Muscle of back (tissue), 13 donors: ENCODE measurements at places on chromosomes 11 and 22.

DNA sequence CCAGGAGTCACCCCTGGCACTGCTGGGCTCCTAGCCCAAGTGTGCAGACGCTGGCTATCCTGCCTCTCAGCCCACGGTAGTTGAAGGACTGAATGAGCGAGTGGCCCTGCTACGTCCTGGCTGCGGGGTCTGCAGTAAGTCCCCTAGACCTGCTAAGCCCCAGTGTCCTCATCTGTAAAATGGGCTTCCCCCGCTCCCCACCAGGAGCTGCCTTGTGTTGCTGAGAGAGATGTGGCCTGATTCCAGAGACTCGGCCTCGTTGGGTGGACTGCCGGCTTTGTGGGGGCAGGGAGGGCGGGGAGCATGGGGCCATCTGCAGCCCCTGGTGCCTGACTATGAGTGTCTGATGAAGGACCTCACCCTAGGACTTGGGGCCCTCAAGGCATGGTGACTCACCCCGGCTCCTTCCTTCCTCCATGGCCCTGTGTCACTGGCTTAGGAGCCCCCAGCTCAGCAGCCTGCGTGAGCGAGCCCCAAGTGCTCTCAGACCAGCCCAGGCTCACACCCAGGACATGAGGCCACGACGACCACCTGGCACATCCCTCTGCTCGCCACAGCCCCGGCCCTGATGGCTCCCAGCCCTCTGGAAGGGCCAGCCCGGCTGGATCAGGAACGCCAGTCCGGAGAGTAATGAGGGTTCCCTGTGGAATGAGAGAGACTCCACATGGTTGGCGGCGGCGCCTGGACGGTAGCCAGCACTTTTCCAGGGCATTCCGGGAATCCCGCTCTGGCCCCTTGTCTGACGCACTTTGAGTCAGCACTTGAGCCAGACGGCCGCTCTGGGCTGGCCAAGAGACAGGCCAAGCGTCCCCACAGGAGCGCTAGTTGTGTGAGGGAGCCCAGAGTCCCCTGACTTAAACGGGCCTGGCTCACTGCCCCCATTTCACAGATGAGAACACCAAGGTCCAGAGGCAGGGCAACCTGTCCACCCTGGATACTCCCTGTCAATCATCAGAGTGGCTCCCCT is 50.5 kb upstream of the SHISAL1 start:
- DNase-seq = peak; percentile 83

GRCh38 chr11:17256512-17256911 is 20.0 kb upstream of the NUCB2 start:
- no peak for DNase-seq

DNA sequence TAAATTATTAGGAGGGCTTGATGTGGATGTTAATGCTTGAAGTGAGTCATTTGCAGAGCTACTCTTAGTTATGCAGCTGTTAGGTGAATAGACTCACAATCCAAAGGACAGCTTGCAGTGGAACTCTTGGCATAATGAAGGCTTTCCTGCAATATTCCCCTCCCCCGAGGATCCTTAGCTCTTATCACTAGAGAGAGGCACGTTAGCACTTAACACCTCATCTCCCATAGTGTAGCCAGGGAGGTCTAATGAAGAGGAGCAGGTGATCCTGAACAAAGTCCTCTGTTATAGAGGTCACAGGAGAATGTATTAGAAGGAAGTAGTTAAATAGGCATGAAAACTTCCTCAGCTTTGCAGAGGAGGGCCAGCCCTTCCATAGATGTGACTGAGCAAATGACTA is 919.2 kb upstream of the FAT3 start:
- no peak for DNase-seq

DNA sequence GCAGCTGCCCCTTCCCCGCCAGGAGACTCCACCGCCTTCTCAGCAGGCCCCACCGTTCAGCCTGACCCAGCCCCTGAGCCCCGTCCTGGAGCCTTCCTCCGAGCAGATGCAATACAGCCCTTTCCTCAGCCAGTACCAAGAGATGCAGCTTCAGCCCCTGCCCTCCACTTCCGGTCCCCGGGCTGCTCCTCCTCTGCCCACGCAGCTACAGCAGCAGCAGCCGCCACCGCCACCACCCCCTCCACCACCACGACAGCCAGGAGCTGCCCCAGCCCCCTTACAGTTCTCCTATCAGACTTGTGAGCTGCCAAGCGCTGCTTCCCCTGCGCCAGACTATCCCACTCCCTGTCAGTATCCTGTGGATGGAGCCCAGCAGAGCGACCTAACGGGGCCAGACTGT is 42.6 kb downstream of the PPP2R1B start:
- DNase-seq = no peak

DNA sequence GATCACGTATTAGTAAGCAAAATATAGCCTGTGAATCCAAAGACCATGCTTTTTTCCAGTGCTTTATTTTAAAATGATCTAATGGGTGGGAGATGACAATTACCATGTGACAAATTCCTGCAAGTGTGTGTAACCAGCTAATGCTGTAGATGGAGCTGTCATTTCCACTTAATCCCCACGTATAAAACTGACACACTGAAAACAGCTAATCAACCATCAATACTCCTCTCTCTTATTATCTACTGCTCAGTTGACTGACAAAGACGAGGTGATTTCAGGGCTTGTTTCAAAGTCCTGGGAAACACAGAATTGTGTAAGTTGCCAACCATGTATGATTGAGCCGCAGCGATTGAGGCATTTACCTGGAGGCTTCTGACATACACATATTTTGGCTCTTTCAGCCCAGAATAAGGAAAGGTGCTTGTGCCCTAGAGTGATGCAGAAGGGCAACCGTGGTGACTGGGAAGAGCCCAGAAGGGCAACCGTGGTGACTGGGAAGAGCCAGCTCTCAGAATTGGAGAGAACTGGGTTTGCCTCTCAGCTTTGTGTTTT is 9.7 kb downstream of the SLN start:
- no peak for DNase-seq

DNA sequence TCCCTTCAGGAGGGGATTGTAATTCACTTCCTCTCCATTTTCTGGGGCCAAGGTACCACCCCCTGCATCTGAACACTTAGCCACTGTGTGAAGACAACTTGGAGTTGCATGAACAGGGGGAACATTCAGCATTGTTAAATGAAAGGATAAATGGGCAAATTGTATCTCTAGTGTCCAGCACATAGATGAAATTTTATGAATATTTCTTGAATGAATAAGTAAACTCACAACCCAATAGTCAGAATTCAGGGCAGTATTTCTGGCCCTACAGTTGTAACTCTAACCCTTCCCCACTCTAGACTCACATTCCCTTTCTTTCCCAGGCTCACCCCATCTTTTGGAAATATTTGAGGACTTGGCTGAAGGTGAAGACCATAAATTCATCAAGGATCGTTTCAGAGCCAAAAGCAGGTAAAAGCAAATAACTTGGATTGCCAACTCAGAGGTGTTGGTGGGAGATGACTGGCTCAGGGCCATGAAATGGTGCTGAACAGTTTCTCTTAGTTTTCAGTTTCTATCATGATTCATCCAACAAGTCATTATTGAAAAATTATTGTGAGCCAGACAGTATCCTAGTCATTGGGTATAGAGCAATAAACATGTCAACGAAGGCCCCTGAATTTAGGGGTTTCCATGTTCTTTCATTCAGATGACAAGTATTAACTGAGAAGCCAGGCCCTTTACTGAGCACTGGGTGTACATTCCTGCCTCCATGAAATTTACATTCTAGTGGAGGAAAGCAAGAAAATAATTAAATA is 33.3 kb upstream of the ZC3H12C start:
- DNase-seq = no peak

- DNase-seq = peak; percentile 38
These were observed 35.5 kb upstream of the ST14 start for GRCh38 chr11:130124096-130124495.

DNA sequence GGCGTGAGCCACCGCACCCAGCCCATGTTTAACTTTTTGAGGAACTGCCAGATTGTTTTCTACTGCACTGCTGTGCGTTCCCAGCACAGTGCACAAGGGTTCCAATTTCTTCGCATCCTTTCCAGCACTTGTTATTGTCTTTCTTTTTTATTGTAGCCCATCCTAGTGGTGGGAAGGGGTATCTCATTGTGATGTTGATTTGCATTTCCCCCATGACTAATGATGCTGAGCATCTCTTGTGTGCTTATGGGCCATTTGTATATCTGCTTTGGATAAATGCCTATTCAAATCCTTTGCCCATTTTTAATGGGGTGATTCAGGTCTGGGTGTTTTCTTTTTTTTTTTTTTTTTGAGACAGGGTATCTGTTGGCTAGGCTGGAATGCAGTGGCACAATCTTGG is 36.6 kb upstream of the SYT7 start:
- no peak for DNase-seq

GRCh38 chr11:86809561-86809960 is 9.2 kb downstream of the PRSS23 start:
- DNase-seq = no peak

- DNase-seq = no peak
These were observed 8.9 kb downstream of the MN1 start for GRCh38 chr22:27792452-27793161.

DNA sequence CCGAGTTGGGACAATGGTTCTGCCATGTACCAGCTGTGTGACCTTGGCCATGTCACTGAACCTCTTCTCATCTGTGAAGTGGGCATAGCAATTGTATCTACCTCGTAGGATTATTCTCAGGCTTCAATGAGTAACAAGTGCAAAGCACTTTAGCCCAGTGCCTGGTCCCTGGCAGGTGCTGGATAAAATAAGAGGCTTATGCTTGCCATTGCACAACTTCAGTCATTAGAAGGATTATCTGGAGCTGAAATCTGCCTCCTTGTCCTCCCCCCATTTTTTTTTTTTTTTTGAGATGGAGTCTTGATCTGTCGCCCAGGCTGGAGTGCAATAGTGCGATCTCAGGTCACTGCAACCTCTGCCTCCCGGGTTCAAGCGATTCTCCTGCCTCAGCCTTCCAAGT is 7.2 kb downstream of the SMTNL1 start:
- no peak for DNase-seq

DNA sequence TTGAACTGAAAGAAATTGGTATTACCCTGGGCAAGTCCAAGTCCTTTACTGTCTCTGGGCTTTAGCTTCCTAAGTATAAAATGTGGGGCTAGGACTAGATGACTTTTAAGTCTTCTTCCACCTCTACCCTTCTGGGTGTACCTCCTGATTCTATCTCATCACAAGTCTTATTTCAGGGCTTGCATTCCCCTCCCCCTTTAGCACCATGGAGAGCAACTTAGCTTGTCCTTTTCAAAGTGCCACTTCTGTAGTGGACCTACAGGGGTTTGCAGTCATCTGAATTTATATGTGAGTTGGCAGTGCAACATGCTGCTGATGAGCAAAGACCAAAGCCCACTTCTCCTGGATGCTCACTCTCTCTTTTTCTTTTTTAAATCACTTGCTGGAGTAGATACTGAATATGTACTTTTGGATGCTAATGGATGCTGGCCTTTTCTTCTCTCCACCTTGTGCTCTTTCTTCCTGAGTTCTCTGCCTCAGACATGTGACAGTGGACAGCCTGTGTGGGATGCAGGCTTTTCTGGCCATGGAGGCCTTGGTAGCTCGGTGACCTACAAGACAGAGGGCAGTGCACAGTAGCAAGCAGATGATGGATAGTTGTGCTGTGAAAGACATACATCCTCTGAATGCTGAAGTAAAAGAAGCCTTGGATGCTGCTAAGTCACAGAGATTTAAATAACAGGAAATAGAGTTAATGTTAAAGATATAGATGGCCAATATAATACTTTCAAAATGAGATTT is 185.0 kb downstream of the NELL1 start:
- DNase-seq = peak; percentile 7

- DNase-seq = no peak
These were observed 35.4 kb downstream of the CHRDL2 start for GRCh38 chr11:74695705-74696280.

- DNase-seq = no peak
These were observed 857.2 kb upstream of the TENM4 start for GRCh38 chr11:80297858-80298632.

- peak; percentile 85 for DNase-seq
These were observed 15.1 kb downstream of the FXYD6 start for GRCh38 chr11:117861151-117862018.

DNA sequence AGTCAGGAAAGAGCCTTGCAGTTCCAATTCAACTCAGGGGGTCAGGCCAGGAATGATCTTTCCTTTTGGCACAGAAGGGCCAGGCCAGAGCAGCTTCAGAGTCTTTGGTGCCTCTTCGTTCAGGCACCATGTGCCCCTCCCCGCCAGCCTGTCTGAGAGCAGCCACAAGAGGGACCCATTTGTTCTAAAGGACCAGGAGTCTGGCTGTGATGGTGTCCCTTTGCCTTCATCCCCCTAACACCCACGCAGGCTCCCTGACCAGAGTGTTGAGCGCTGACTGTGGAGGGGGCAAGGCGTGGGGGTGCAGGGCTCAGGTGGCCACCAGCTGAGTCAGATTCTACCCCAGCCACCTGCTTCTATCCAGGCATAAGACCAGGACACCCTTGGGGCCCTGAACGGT is 156.4 kb downstream of the TTC17 start:
- DNase-seq = no peak
